ENCODE measurements at places on chromosomes 2 and 18.

GRCh38 chr18:62325806-62326645 lies 916 bp downstream of the TNFRSF11A start:
- no peak for DNase-seq

DNA sequence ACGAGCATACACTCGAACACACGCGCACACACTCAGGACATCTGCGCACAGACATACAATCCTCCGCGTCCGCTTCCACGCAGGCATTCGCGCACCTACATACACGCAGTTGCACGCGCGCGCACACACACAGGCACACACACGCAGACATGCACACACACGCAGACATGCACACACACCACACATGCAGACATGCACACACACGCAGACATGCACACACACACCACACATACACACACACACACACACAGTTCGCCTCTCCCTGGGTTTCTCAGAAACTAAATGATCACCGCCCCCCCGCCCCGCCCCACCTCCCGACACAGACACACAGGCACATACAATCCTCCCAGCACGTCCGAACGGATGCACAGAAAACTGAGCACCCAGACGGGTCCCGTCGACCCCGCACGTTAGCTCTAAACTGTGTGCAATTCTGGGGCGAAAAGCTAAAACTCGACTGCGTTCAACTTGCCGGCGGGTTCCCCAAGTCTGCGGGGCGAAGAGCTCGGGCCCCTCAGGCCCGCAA lies 1.0 kb downstream of the EPHA4 start:
- DNase-seq: no peak

- DNase-seq: no peak
These were observed 101.1 kb upstream of the RAB12 start for GRCh38 chr18:8507915-8508705.

GRCh38 chr18:43876286-43876685 lies 599.0 kb upstream of the SYT4 start:
- no peak for DNase-seq

DNA sequence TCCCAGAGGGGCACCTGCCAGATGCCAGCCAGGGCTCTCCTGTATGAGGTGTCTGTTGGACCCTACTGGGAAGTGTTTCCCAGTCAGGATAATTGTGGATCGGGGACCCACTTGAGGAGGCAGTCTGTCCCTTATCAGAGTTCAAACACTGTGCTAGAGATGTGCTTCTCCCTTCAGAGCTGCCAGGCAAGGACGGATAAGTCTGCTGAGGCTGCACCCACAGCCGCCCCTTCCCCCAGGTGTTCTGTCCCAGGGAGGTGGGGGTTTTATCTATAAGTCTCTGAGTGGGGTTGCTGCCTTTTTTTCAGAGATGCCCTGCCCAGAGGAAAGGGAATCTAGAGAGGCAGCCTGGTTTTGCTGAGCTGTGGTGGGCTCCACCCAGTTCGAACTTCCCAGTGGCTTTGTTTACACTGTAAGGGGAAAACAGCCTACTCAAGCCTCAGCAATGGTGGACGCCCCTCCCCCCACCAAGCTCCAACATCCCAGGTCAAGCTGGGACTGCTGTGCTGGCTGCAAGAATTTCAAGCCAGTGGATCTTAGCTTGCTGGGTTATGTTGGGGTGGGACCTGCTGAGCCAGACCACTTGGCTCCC lies 324.0 kb upstream of the SETBP1 start:
- no peak for DNase-seq

GRCh38 chr18:70261141-70261788 lies 27.6 kb upstream of the SOCS6 start:
- no peak for DNase-seq

GRCh38 chr2:47870641-47871540 lies 35.4 kb downstream of the FBXO11 start:
- DNase-seq: no peak

GRCh38 chr2:45470531-45470930 lies 140.5 kb downstream of the SRBD1 start:
- no peak for DNase-seq

- DNase-seq: no peak
These were observed at the start of gene EFEMP1 for GRCh38 chr2:55923091-55923981. Gene EFEMP1, minus strand, starts transcription at chr2:55923782. Its CDS starts 1,342 bp downstream, at chr2:55922440.

DNA sequence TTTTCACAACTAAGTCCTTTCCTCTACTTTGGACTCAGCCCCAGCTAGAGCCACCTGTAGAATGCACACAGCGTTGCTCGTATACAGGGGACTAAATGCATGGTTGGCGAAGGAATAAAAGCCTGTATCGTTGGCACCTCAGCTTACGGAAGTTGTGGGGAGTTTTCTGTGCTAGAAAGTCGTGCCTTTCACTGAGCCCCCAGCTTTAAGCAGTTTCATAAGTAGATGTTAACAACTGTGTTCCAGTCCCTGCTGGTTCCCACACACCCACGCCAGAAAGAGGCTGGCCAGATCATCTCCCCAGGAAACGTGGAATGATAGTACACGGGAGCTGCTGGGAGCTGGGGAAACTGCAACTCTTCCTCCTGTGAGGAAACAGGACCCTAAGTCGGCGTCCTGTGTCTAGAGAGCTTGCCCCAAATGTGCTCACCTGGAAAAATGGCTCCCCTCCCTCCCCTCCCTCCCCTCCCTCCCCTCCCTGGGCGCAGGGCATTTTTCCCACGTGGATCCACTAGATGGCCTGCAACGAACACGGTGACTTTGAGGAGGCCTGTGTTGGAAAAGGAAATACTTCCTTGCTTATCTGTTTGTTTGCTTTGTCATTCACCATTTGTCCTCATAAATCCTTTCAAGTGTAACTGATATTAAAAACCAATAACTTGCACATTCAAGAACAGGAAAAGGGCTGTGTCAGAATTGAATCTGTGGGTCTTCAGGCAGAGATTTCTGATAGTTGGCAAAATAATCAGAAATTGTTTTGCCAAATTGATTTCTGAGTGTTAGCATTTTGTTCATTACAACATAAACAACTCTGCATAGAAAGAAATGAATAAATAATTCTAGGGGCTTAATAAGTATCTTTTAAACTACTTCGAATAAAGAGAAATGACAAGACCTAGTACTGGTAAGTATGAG lies 43.9 kb upstream of the RFX8 start:
- DNase-seq: no peak

GRCh38 chr2:215750763-215751162 lies 262.6 kb downstream of the MREG start:
- DNase-seq: no peak

DNA sequence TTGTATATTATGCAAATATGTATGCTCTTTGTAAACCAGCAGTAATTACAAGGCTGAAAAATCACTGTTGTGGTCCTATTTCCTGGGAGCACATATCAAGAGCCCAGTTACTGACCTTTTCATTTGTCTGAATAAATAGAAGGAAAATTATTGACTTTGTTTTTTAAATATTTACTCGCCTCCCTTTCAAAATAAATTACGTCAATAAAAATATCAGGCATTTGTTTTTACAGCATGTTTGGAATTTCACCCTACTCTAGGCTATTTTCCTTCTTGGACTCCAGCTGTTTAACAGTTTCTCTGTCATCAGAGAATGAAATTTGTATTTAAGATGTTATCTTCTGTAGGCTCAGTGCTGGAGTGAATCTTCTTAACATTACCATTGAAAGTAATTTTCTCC lies 59.9 kb upstream of the LRATD1 start:
- no peak for DNase-seq

- no peak for DNase-seq
These were observed 203.3 kb upstream of the SPOPL start for GRCh38 chr2:138298120-138298814.

- no peak for DNase-seq
These were observed 295.0 kb downstream of the CDCA7 start for GRCh38 chr2:173649527-173650219.

GRCh38 chr2:47658646-47659320 lies 124.2 kb upstream of the MSH6 start:
- no peak for DNase-seq

- DNase-seq: no peak
These were observed 60.0 kb downstream of the IL1R2 start for GRCh38 chr2:102051692-102052277.

DNA sequence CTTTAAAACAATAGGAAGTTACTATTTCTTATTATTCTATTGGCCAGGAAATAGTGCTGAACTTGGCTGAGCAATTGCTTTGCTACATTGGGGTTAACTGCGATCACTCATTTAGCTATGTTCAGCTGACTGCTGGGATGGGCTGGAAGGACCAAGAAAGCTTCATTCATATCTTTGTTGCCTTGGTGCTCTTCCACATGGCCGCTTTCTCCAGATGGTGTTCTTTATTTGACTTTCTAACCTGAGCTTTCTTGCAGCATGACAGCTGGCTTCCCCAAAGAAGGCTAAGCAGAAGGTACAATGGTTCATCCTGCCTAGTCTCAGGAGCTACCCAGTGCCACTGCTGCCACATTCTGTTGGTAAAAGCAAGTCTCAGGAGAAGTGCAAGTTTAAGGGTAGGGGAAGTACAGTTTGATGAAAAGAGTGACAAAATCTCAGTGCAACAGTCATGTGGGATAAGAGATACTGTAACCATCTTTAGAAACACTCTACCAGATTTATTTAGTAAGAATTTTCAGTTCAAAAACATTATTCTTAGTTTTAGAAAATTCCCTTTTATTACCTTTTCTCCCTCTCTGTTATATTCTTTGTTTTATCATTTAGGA lies 180.6 kb upstream of the RBMS1 start:
- no peak for DNase-seq

DNA sequence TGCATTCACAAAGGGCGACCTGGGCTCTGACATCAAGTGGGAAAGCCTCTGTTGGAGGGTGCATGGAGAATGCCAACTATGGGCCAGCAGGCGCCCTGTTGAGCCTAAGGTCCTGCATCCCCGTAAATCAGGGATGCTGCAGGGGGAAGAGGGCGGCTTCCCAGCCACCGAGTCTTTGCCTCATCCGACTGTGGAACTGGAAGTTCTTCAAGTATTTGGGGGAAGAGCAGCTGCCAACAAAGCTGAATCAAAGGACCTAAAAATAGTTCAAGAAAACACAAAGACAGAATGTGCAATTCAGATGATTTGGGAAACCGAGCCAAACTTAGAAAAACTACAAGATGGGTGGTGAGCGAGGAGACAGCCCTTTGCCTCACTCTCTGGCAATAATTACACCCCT lies 281.1 kb upstream of the MGAT5 start:
- no peak for DNase-seq

DNA sequence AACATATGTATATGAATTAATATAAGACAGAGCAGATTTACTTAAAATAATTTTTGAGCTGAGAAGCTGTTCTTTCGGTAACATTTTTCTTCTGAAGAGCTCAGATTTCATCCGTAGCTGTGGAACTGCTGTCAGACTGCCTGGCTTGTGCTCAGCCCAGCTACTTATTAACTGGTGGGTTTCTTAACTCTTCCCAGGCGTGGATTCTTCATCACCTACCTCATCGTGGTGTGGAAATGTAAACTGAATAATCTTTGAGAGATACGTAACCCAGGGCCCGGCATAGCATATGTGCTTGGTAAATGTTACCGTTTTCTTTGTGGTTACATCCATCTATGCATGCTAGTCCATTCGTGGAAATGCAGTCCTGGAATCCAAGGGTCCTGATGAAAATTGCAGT lies 145.0 kb downstream of the MCFD2 start:
- DNase-seq: no peak

- DNase-seq: no peak
These were observed 289.3 kb upstream of the TANK start for GRCh38 chr2:160870729-160871465.

GRCh38 chr2:46874236-46874929 lies 41.2 kb downstream of the MCFD2 start:
- no peak for DNase-seq

DNA sequence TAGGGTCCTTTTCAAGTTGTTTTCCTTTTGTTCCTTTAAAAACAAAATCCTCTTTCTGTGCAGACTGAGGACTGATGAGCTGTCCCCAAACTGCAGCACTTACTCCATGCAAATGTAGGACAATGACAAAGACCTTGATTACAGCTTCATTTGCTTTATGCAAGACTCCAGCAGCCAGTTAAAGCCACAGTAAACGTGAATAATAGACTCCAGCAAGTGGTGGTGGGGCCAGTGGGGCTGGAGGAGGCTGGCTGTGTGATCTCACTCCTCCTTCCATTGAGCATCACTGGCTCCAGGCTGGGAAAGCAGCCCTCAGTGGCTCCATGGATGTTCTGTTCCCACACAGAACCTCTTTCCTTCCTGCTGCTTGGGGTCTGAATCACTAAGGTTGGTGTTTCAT lies 306.0 kb upstream of the CELF4 start:
- no peak for DNase-seq

DNA sequence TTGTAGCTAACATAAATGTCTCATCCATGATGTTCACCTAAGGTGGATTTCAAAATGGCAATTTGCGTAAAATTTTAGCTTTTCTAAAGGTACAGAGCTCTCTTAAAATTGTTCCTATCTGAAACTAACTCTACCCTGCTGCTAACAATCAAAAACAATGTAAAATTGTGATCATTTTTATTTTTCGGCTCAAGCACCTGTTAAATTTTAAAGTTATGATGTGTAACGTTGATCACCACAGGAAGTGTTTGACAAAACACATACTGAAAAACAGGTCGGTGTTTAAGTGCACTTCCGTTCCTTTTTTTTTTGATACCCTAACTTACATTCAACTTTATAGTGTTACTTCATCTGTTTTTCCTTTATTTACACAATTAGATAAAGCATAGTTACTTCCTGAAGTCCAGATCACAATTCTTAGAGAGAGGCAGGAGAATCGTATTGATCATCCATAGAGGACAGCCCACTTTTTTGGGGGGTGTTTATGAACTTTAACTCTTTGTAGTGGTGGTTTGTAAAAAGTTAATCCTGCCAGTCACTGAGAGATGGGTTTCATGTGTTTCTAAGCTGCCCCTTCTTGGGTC lies 6.0 kb upstream of the NCK2 start:
- DNase-seq: no peak

- no peak for DNase-seq
These were observed 525.6 kb downstream of the MBD2 start for GRCh38 chr18:53698907-53699306.

- no peak for DNase-seq
These were observed 90.0 kb downstream of the ZCCHC2 start for GRCh38 chr18:62612776-62613175.

GRCh38 chr18:14117606-14118005 lies 14.6 kb downstream of the ZNF519 start:
- DNase-seq: no peak
